Stimulated activated CD8-positive, alpha-beta memory T cell treated with anti-CD3 and anti-CD28 coated beads, Interleukin-2, amount 100 ng/mL, for 1 hour (primary cell): ENCODE measurements at places on chromosomes 7 and 10.
A peak's percentile ranks its signal among the peaks of the same experiment; 100 is the strongest.

GRCh38 chr10:50420196-50420595 lies 168.9 kb upstream of the ASAH2 start:
- DNase-seq, result no peak

DNA sequence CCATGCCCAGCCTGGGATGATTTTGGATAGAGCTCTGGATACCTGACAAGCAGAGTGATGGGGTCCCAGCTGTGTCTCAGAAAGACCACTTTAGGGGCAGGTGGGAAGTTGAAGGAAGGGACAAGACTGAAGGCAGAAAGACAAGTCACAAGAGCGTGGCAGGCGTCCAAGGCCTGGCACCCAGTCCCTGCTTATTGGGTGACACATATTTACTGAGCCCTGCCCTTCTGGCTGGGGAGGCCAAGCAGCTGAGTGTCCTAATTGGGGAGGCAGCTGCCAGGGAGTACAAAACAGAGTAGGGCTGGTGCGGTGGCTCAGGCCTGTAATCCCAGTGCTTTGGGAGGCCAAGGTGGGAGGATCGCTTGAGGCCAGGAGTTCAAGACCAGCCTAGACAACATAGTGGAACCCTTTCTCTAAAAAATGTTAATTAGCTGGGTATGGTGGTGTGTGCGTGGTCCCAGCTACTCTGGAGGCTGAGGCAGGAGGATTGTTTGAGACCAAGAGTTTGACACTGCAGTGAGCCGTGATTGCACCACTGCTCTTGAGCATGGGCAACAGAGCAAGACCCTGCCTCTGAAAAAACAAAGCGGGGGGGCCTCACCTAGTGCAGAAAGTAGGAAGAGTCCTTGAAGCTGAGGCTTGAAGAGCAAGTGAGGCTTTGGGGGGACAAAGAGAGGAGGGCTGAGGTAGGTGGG lies 53.0 kb upstream of the GTF2I start:
- DNase-seq, result no peak

DNA sequence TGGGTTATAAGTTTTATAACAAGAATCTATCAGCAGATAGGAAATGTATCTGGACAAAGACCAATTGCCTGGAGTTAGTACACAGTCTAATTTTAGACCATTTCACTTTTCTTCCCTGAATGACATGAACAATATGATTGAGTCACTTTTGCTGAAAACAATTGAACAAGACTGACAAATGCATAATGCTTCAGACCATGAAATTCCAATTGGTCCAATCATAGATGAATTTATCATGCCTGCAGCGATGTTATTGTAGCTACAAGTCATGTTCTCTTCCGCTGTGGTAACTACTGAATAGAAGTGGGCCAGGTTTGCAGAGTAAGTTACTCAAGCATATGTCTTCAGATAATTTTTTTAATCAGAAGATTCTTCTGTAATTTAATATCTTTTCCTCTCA lies 73.4 kb downstream of the VSTM2A start:
- no peak for DNase-seq

DNA sequence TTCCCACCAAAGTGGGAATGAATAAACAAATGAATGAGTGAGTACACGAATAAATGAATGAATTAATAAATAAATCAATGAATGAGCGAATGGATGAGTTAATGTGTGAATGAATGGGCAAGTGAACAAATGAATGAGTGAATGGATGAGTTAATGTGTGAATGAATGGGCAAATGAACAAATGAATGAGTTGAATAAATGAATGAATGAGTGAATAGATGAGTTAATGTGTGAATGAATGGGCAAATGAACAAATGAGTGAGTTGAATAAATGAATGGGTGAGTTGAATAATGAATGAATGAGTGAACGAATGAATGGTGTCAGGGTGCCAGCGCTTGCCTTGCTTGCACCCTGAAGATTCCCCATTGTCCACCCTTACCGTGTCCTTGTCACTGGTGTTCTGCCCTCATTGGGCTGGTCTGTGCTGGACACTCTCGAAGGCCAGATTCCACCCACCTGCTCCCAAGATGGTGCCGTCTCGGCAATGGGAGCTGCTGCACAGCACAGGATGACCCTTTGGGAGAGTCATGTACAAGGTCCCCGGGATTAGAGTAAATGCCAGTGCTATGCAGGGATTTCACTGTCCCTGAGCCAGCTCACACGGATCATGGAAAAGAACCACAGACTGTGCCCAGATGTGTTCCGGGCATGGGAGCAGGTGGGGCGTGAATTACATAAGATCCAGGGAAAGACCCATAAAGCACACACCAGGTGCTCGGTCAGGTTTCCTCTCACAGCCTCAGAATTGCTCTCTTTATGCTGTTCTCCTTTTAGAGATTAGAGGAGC lies 83.2 kb downstream of the CAMK1D start:
- no peak for DNase-seq

DNA sequence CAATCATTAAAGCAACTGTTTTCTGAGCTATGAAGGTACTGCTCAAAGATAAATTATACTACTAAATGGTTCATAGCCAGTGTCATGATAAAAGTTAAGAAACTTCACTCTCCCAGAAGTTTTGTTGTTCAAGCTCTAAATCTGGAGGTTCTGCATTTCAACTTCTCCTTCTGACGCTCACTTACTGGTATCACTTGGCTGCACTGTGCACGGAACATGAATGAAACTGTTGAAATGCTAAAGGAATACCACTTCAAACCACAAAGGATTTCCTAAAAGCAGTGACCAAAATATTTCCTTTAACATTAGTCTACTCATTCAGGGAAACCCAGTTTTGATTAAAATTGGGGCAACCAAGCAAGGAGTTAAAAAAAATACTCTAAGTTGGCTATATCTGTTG lies 93.6 kb downstream of the UBE2H start:
- DNase-seq, result no peak

- DNase-seq, result no peak
Measured at GRCh38 chr7:35386082-35386815, 132.3 kb upstream of the TBX20 start.

- no peak for DNase-seq
Measured at GRCh38 chr7:79506481-79506880, 53.0 kb upstream of the MAGI2 start.

DNA sequence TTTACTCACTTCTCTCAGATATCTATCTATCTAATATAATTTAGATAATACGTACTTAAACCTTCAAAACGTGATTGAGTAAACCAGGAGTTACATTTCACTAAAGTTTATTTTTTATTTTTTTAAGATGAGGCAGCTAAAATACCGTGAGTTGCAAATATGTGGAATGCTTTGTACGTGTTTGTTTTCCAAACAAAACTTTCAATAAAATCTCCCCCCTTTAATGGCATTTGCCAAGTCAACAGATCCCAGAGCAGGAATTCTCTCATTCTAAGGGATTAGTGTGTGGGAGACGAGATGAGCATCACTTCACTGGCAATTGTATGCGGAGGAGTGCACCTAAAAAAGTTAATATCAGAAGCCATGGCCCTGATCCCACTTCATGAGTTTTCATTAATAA lies 53.7 kb upstream of the MAGI2 start:
- no peak for DNase-seq

DNA sequence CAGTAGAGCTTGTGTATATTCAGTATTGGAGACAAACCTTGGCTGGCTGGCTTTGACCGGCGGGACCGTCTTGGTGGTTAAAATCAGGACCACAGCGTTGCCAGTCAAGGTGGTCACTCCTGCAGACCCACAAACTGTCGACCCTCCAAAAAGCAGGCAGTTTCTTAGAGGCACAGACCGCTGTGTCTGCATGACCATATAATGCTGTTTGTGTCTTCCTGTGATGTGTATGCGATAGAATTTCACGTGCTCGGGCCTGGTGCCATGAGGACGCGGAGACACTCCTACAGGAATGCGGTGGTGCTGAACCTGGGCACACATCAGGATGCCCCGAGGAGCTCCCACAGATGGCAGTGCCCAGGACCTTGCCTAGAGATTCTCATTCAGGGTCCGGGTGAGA lies 34.8 kb downstream of the BNIP3 start:
- DNase-seq, result no peak

DNA sequence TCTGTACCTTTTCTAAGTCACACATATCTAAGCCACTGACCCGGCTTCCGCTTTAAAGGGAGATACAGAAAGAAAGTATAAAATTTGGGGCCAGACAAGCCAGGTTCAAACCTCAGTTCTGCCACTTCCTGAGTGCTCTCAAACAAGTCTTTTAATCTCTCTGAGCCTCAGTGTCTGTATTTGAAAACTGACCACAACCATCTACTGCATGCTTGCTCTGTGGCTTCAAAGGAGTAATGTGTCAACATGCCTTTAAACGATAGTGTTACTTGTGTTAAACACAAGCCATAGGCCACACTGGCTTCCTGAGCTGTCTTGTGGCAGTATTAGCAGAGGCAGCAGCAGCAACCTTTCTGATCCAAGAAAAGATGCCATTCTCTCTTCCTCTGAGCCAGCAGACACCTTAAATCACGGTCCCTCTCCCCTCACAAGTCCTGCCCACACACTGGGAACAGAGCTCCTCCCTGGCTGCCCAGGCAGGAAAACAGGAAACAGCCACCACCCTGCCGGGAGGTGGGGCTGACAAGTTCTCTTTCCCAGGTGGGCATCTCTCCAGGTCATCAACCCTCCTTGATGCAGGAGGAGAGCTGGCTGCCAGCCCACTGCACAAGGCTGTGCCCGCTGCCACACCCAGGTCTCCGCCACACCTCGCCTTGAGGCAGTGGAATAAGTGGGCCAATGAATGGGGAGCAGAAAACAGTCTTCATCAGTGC lies 10.7 kb downstream of the HIP1 start:
- peak; percentile 15 for DNase-seq

GRCh38 chr7:28077616-28078015 lies 103.0 kb downstream of the JAZF1 start:
- DNase-seq, result no peak

DNA sequence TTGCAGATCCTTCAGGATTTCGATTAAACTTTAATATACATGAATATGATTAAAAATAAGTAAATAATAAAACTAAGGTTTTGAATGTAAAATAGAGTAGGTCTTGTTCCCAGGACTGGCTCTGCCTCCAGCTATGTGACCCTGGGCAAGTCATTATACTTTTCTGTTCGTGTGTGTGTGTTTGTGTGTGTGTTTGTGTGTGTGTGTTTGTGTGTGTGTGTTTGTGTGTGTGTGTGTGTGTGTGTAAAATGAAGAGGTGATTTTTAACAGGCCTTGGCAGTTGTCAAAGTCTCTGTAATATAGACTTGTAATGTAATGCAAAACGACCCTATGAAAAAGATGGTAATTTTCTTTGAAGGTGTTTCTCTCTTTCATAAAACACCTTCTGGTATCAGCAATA lies 79.2 kb downstream of the HGF start:
- DNase-seq, result no peak

- DNase-seq, result no peak
Measured at GRCh38 chr10:105161767-105162166, 520.7 kb downstream of the SORCS3 start.

DNA sequence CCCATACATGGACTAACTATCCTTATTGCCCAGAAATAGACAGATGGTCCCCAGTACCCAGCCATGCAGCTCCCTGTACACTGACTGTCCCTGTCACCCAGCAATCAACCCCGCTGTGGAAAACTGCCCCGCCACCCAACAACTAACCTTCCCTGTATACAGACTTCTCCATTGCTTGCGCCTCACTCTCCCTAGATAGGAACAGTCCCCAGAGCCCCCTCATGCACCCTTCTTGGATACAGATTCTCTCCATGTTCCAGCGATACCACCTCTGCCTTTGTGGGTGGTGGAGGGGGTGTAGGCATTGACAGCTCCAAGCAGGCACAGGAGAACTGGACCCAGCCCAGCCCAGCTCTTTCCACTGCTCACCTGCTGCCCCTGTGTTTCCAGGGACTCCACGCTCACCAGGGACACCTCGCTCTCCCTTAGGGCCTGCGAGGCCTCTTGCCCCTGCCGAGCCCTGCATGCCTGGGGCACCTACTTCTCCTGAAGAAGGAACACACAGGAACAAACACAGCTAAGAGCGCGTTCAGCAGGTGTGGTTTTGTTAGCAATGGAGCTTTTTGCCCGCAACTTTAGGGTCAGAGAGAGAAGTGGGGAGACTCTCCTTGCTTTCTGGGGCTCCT lies 7.2 kb downstream of the SFTPD start:
- no peak for DNase-seq

DNA sequence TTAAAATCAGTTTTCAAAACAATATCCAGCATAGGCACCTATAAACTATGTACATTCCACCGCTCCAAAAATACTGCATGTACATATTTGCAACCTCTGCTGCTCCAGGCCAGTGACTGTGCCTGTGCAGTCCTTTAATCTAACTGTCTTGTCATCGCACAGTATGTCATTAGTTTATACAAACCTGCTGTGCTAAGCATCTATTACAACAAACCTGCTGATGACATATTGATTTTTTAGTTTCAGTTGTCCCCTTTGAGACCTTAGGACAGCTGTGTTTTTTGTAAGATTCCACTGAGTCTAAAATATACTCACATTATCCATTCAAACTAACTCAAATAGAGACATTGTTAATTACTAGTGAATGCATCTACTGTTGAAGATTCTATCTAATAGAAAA lies 33.1 kb downstream of the SEMA3C start:
- no peak for DNase-seq

- DNase-seq, result no peak
Measured at GRCh38 chr7:70092314-70093204, 494.3 kb downstream of the AUTS2 start.

GRCh38 chr7:139034855-139035585 lies 822 bp downstream of the ZC3HAV1L start:
- DNase-seq, result no peak

- DNase-seq, result no peak
Measured at GRCh38 chr10:122060250-122060649, 71.3 kb downstream of the TACC2 start.

DNA sequence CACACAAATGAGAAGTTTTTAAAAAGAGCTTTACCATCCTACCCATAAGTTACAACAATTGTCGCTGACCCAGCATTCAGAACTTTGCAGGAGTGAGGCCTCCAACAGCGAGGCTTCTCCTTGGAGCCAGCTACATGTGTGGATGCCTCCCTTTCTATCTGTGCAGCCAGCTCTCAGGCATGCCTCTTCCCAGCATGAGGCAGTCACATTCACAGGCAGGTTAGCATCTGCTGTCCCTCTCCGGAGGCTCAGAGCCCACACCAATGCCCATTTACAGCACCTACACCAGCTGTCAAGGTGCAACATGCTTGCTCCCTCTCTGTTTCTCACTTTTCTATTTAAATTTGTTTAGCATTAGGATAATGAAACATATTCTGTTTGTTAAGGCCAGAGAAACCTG lies 278.7 kb upstream of the PODXL start:
- DNase-seq, result no peak

DNA sequence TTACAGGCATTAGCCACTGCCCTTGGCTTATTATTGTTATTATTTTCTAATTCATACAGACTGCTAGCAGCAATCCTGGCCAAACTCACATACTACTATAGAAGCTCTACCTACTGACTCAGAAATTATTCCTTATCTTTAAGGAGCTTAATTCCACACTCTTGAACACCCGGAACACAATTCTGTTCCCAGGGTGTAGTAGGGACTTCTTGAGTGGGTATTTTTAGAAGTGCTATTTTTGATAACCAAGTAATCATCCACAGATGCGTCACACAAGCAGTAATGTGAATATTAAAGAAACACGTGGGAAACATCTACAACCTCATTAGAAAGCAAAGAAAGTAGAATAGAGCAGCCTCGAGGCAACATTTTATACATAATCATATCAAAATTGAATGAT lies 149.2 kb downstream of the PTEN start:
- no peak for DNase-seq
